Activated CD4-positive, alpha-beta memory T cell treated with anti-CD3 and anti-CD28 coated beads, Interleukin-2, amount 10 ng/mL, durations not matched to agents 7 days and 5 days (primary cell): ENCODE measurements at places on chromosomes 2 and 18.

DNA sequence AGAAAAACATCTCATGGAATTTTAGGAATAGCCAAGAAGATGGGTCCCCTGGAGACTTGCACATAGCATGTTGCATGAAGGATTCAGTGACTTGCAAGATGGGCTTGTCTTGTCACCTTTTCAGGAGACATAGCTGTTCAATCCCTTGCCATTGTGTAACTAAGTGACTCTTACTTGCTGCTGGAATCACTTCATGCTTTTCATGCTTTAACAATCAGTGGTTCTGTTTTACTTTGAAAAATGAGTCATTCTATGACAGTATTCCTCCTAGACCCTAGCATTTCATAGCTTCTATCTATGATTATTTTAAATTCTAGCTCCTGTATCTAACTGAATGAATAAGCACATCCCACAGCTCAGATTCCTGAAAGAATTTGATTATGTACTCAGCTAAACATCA, 2.8 kb downstream of the KYNU start:
- H3K27ac ChIP-seq, result no peak overlapping the region
- no peak for DNase-seq
- H3K4me1 ChIP-seq, result no peaks in the 10 kb centered on the region
- H3K27me3 ChIP-seq, result peaks cover 1% of the 10 kb centered on the region
- H3K4me3 ChIP-seq, result no peak overlapping the region

GRCh38 chr18:79429785-79430281, 34.1 kb downstream of the NFATC1 start:
- no peak overlapping the region for H3K27ac ChIP-seq
- no peak overlapping the region for H3K4me3 ChIP-seq
- peaks cover 3% of the 10 kb centered on the region for H3K4me1 ChIP-seq
- no peaks in the 10 kb centered on the region for H3K27me3 ChIP-seq
- H3K36me3 ChIP-seq, result peaks cover 8% of the 10 kb centered on the region
- DNase-seq, result no peak

DNA sequence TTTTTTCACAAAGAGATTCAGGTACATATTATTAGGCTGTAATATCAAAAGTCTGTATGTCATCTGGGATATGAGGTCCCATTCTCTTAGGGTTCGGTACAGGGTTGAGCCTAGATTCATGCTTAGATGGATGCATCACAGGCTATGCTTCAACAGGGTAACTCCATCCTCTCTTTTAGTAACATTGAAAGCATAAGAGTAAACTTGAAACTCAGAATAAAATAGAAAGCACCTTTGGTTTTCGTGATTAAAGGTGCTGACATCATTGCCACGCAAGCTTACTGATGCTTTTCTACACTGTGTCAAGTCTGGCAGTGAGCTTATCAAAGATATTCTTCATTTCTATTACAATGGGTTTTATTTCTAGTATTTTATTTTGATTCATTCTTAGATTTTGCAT, 419.1 kb upstream of the DSEL start:
- H3K27ac ChIP-seq, result no peak overlapping the region
- H3K27me3 ChIP-seq, result peaks cover 2% of the 10 kb centered on the region
- H3K4me3 ChIP-seq, result no peak overlapping the region
- no peak for DNase-seq
- H3K4me1 ChIP-seq, result no peaks in the 10 kb centered on the region
- H3K36me3 ChIP-seq, result no peaks in the 10 kb centered on the region

DNA sequence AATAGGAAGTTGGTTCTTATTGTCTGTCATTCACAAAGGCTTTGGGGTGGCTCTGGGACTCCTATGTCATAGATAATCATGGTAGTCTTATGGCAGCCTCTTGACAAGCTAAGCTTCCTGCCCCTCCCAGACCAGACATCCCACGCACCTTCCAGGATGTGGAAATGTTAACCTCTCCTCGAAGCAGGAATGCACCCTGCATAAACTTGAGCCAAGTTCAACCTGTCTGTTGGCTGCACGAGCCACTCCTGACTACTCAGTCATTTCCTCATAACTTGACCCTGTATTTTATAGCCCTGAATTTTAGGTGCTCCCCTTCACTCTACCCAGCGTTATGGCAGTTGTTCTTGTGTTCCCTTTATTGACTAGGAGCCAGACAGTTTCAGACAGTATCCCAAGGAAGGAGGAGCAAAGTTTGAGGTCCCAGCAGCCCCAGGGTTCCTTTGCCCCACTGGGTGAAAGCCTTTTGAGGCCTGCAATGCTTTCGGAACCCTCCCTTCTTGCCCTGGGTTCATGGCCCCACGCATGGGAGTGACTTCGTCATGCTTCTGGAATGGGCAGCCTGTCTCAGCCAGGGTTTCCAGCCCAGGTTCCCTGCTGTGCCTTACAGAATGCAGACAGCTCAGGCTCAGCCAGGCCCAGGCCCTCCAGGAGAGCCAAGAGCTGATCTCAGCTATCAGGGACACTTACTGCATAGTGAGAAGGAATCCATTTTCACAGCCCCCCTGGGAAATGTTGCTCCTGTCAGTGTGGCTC, 15.6 kb upstream of the INO80C start:
- H3K27me3 ChIP-seq, result no peaks in the 10 kb centered on the region
- no peaks in the 10 kb centered on the region for H3K36me3 ChIP-seq
- H3K4me3 ChIP-seq, result no peak overlapping the region
- H3K4me1 ChIP-seq, result no peaks in the 10 kb centered on the region

DNA sequence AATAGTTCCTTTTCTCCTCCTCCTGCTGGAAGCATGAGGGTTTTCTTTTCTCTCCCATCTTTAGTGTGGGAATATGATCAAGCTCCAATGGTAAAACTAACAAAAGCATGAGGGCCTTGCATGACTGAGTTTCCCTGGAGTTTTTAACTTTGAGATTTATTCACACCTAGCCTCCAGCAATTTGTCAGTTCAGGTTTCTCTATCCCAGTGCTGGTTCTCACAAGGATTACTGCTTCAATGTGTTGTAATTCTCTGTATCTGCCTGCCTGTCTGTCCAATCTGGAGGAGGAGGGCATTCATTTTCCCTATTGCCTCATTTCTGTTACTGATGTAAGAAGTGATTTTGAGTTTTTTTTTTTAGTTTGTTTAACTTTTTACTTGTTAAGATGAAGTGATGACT, 57.6 kb upstream of the RPRM start:
- no peaks in the 10 kb centered on the region for H3K27me3 ChIP-seq
- H3K36me3 ChIP-seq, result peaks cover under 1% of the 10 kb centered on the region
- no peak overlapping the region for H3K27ac ChIP-seq
- no peaks in the 10 kb centered on the region for H3K4me1 ChIP-seq

DNA sequence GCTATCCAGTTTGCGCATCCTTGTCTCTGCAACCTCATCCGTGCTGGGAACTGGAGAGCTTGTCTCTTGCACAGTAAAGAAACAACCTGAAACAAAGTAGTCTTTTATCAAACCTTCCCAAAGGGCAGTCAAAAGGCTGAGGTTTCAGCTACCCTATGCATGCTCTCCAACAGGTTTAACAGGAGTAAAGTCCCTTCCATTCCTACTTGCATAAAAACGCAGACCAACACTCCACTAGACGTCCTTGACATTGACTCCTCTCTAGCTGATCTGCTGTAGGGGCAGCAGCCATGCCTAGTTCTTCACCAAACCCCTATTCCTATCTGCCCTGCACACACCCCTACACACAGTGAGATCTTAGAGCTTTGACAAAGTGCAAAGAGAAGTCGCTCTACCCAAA, 41.5 kb downstream of the L3MBTL4 start:
- H3K4me1 ChIP-seq, result no peaks in the 10 kb centered on the region
- H3K36me3 ChIP-seq, result no peaks in the 10 kb centered on the region
- H3K4me3 ChIP-seq, result no peak overlapping the region
- no peak overlapping the region for H3K27ac ChIP-seq
- no peaks in the 10 kb centered on the region for H3K27me3 ChIP-seq

DNA sequence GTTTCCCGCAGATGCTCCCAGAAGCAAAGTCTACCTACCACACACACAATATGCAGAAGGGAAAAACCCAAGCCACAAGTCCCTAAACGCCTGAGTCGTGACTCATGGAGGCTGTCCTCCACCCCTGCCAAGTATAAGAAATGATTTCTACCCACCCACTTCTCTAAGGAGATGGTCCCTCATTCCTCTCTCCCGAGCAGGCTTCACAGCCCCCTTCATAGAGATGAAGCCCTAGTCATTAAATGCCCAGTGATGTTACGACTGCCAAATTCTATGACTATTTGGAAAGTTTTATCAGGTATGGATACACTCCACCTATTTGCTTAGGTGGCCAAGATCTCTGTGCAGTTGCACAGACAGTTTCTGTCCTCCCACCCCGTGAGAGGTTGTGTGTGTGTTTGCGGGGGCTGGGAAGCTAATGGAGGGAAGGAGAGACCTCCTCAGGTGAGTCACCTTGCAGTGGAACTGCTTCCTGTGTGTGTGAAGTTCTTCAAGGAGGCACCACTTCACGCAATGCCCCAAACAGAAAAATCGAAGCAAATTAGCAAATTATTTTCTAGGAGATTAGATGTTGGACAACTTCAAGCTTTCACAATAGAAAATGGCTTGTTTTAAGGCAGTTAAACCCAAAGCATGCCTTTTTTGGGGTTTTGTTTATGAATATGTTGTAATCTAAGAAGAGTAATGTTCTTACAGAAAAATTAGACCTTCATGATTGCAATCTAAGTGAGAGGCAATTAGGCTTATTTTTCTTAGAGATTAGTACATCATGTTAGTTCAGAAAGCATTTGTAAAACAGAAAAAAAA, 175.2 kb downstream of the TGIF1 start:
- H3K27ac ChIP-seq, result peak overlapping the region; percentile 73
- no peaks in the 10 kb centered on the region for H3K27me3 ChIP-seq
- peaks cover 36% of the 10 kb centered on the region for H3K4me1 ChIP-seq

- DNase-seq, result no peak
- H3K27me3 ChIP-seq, result no peaks in the 10 kb centered on the region
- no peaks in the 10 kb centered on the region for H3K4me1 ChIP-seq
- H3K36me3 ChIP-seq, result no peaks in the 10 kb centered on the region
Measured at GRCh38 chr18:33556846-33557245, 21.2 kb upstream of the ASXL3 start.

- H3K4me1 ChIP-seq, result no peaks in the 10 kb centered on the region
- H3K36me3 ChIP-seq, result no peaks in the 10 kb centered on the region
- H3K27me3 ChIP-seq, result no peaks in the 10 kb centered on the region
- no peak overlapping the region for H3K27ac ChIP-seq
- H3K4me3 ChIP-seq, result no peak overlapping the region
Measured at GRCh38 chr2:182445391-182445965, 18.6 kb upstream of the PDE1A start.

- peaks cover 65% of the 10 kb centered on the region for H3K4me1 ChIP-seq
- H3K4me3 ChIP-seq, result peak overlapping the region; percentile 90
- H3K27me3 ChIP-seq, result no peaks in the 10 kb centered on the region
- peak overlapping the region; percentile 95 for H3K27ac ChIP-seq
- DNase-seq, result peak; percentile 81
Measured at GRCh38 chr2:197307933-197308521, 2.6 kb downstream of the ANKRD44 start.

GRCh38 chr2:197538412-197538811, 22.5 kb downstream of the MOB4 start:
- peaks cover 68% of the 10 kb centered on the region for H3K36me3 ChIP-seq
- H3K27ac ChIP-seq, result no peak overlapping the region
- H3K4me1 ChIP-seq, result peaks cover 27% of the 10 kb centered on the region

GRCh38 chr2:149597050-149597667, 9.6 kb upstream of the MMADHC start:
- H3K27ac ChIP-seq, result no peak overlapping the region
- no peaks in the 10 kb centered on the region for H3K36me3 ChIP-seq
- H3K4me1 ChIP-seq, result peaks cover 24% of the 10 kb centered on the region
- DNase-seq, result no peak
- H3K4me3 ChIP-seq, result peak overlapping the region; percentile 1
- peaks cover 7% of the 10 kb centered on the region for H3K27me3 ChIP-seq

DNA sequence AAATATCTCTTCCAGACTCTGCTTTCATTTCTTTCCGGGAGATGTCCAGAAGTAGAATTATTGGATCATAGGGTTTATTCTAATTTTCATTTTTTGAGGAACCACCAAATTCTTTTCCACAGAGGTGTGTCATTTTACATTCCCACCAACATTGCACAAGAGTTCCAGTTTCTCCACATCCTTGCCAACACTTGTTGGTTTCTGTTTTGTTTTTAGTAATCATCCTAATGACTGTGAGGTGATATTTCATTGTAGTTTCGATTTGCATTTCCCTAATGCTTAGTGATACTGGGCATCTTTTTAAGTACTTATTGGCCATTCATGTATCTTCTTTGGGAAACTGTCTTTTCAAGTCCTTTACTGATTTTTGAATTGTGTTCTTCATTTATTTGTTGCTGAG, 513.1 kb downstream of the PARD3B start:
- H3K27me3 ChIP-seq, result no peaks in the 10 kb centered on the region
- H3K4me1 ChIP-seq, result peaks cover 26% of the 10 kb centered on the region
- H3K4me3 ChIP-seq, result no peak overlapping the region
- H3K27ac ChIP-seq, result no peak overlapping the region

DNA sequence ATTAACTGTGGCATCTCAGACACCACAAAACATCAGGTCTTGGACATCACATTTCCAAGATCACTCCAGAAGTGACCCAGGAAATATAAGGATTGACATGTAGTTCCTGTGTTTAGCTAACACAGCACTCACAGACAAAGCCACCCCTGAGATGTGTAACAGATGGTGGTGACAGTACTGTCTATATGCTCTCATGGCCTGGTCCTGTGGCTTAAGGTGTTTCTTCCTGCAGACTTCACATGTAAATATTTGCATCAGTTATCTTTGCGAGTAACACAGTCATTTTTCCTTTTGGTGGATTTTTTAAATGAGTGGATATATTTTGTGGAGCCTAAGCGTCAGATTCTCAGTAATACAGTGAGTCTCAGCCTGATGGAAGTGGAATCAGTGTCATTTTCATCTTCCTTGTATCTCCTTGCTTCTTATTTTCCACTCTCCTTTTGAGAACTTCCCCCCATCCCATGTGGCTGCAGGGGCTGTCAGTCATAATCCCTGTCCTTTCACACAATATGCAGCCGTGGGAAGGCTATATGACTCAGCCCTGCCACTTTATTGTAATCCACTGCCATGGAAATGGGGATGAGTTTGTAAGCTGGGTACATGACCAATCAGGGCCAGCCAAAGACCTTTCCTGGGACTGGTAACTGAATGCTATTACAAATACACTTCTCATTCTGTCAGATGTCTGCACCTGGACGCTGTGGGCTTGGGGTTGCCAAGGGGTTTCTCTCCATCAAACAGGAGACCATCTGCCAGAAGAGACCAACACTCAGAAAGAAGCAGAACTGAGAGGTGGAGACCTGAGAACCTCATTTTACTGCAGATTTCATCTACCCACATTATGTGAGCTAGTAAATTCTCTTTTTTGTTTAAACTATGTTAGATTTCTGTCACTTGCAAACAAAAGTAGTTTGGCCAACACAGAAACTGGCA, 74.3 kb downstream of the ICOS start:
- DNase-seq, result no peak
- H3K36me3 ChIP-seq, result peaks cover 24% of the 10 kb centered on the region
- no peak overlapping the region for H3K27ac ChIP-seq
- peaks cover 59% of the 10 kb centered on the region for H3K4me1 ChIP-seq
- H3K4me3 ChIP-seq, result no peak overlapping the region

- no peak overlapping the region for H3K27ac ChIP-seq
- H3K4me3 ChIP-seq, result no peak overlapping the region
- no peaks in the 10 kb centered on the region for H3K4me1 ChIP-seq
Measured at GRCh38 chr2:33859176-33859575, 260.1 kb upstream of the FAM98A start.
